ENCODE measurements at places on chromosomes 3 and 15. TPM values are rescaled to one million over a fixed set of nuclear protein-coding genes. Genes with fewer than 3 reads are reported as not detected.

The LTK gene
- under 0.01 TPM for total RNA-seq

The SLC30A4 gene
- 10.5 TPM for total RNA-seq

The CYP1A2 gene
- total RNA-seq = not detected

The ZNF80 gene
- not detected for total RNA-seq

The CPNE4 gene
- total RNA-seq = not detected

The SLC51A gene
- not detected for total RNA-seq

The CERS3 gene
- total RNA-seq = under 0.01 TPM

The RPP14 gene
- total RNA-seq = 13.3 TPM

The TTC14 gene
- total RNA-seq = 47.2 TPM

The TRAT1 gene
- not detected for total RNA-seq

The CEP70 gene
- total RNA-seq = 21.2 TPM

The PLAAT1 gene
- total RNA-seq = not detected

The C3orf49 gene
- total RNA-seq = not detected

The CYP11A1 gene
- total RNA-seq = 1.6 TPM

The CHRNA5 gene
- total RNA-seq = 1.2 TPM

The CLSTN2 gene
- total RNA-seq = 0.22 TPM

The EPM2AIP1 gene
- 17.5 TPM for total RNA-seq

The NANOGP8 gene
- total RNA-seq = not detected

The SCAANT1 gene
- total RNA-seq = not detected

The ALDH1L1 gene
- total RNA-seq = 0.39 TPM

The AMIGO3 gene
- 3.3 TPM for total RNA-seq

The CPN2 gene
- not detected for total RNA-seq

The TRIM59 gene
- 25.6 TPM for total RNA-seq
